ENCODE measurements at places on chromosomes 4 and X.
A peak's percentile ranks its signal among the peaks of the same experiment; 100 is the strongest.

DNA sequence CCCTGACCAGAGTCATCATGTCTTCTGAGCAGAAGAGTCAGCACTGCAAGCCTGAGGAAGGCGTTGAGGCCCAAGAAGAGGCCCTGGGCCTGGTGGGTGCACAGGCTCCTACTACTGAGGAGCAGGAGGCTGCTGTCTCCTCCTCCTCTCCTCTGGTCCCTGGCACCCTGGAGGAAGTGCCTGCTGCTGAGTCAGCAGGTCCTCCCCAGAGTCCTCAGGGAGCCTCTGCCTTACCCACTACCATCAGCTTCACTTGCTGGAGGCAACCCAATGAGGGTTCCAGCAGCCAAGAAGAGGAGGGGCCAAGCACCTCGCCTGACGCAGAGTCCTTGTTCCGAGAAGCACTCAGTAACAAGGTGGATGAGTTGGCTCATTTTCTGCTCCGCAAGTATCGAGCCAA is 11.0 kb downstream of the MAGEA4 start:
- H3K27me3 ChIP-seq = no peaks in the 10 kb centered on the region
- H3K36me3 ChIP-seq = no peaks in the 10 kb centered on the region
- no peaks in the 10 kb centered on the region for H3K4me1 ChIP-seq
- DNase-seq = no peak
- H3K27ac ChIP-seq = no peak overlapping the region
- H3K4me3 ChIP-seq = no peak overlapping the region

DNA sequence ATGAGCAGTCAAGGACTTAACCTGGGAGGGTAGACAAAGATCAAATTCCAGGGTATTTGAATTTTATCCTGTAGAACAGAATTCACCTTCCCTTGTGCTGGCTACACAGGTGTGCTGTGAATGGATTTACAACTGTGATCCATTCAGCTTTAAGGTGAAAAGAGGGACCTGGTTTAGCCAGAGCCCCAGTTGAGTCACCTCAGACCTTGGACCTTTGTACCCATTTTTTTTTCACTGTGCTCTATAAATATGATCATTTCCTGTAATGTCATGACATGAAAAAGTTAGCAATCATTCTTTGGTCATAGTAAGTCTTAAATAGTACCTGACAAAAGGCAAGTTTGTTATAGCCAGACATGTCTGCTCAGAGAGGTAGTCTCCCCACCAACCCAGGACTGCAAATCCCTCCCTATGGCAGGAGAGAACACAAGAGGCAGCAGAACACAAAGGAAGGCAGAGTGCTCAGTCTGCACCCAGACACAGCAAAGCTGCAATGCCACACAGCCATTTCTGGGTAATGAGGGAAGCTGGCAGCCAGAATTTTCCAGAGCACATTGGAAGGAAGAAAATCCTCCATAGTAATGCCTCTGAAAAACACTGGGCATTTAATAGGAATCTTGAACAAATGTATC is 77.9 kb downstream of the CXXC4 start:
- no peaks in the 10 kb centered on the region for H3K27me3 ChIP-seq

DNA sequence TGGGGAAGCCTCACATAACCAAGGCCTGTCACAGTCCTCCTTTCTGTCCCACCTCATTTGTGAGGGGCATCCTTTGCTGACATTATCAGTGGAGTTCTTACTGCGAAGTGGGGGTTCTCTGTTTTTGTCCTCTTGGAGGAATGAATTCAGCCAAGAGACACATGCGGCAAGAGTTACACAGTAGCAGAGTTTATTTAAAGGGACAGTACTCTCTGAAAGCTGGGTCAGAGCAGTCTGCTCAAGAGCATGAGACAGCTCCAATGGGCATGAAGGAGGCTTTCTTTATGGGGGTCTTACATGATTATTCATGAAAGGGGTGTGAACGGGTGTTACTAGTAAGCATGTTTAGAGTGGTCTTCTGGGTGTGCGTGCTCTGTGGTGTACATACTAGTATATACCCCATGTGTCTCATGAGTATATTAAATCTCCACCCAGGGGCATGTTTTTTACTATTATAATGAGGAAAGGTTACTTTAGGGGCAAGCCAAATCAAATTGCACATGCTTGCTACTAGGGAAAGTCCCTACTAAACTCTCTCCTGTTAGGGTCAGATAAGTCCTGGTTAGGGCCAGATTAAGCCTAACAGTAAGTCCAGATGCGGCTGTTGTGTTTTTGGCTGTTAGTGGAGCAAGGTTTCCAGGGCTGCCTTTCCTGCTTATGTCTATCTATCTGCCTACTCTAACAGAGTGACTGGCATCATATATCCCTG is 19.8 kb upstream of the LGI2 start:
- H3K36me3 ChIP-seq = no peaks in the 10 kb centered on the region
- DNase-seq = no peak
- no peaks in the 10 kb centered on the region for H3K4me1 ChIP-seq

- H3K27ac ChIP-seq = peak overlapping the region; percentile 87
- H3K27me3 ChIP-seq = no peaks in the 10 kb centered on the region
- H3K36me3 ChIP-seq = no peaks in the 10 kb centered on the region
- peak overlapping the region; percentile 96 for H3K4me3 ChIP-seq
- H3K4me1 ChIP-seq = peaks cover 10% of the 10 kb centered on the region
- DNase-seq = peak; percentile 87
These were observed 1.0 kb upstream of the ELF2 start for GRCh38 chr4:139177869-139178619.

GRCh38 chr4:176271749-176272148 is 2.7 kb upstream of the ASB5 start:
- H3K27me3 ChIP-seq = no peaks in the 10 kb centered on the region
- H3K36me3 ChIP-seq = no peaks in the 10 kb centered on the region
- H3K27ac ChIP-seq = no peak overlapping the region
- DNase-seq = no peak
- no peak overlapping the region for H3K4me3 ChIP-seq
- H3K4me1 ChIP-seq = no peaks in the 10 kb centered on the region

GRCh38 chr4:160570271-160570670 is 1467.4 kb downstream of the RAPGEF2 start:
- H3K27ac ChIP-seq = no peak overlapping the region
- H3K36me3 ChIP-seq = no peaks in the 10 kb centered on the region

GRCh38 chr4:113434247-113434587 is 327.3 kb downstream of the CAMK2D start:
- H3K27ac ChIP-seq = no peak overlapping the region
- no peaks in the 10 kb centered on the region for H3K27me3 ChIP-seq
- H3K4me1 ChIP-seq = no peaks in the 10 kb centered on the region
- no peak for DNase-seq

- H3K4me3 ChIP-seq = peak overlapping the region; percentile 34
- H3K36me3 ChIP-seq = no peaks in the 10 kb centered on the region
- peak; percentile 53 for DNase-seq
- H3K4me1 ChIP-seq = no peaks in the 10 kb centered on the region
- H3K27me3 ChIP-seq = no peaks in the 10 kb centered on the region
- H3K27ac ChIP-seq = no peak overlapping the region
These were observed 2.2 kb downstream of the MAMLD1 start for GRCh38 chrX:150365051-150365989.

- no peak overlapping the region for H3K27ac ChIP-seq
- DNase-seq = no peak
- no peaks in the 10 kb centered on the region for H3K4me1 ChIP-seq
- H3K4me3 ChIP-seq = no peak overlapping the region
These were observed 158.9 kb downstream of the DCTD start for GRCh38 chr4:182758273-182758672.

- no peaks in the 10 kb centered on the region for H3K4me1 ChIP-seq
- H3K36me3 ChIP-seq = no peaks in the 10 kb centered on the region
- no peak overlapping the region for H3K4me3 ChIP-seq
- no peak for DNase-seq
- H3K27ac ChIP-seq = no peak overlapping the region
- H3K27me3 ChIP-seq = no peaks in the 10 kb centered on the region
These were observed 10.3 kb upstream of the FRMPD4 start for GRCh38 chrX:12128017-12128416.

DNA sequence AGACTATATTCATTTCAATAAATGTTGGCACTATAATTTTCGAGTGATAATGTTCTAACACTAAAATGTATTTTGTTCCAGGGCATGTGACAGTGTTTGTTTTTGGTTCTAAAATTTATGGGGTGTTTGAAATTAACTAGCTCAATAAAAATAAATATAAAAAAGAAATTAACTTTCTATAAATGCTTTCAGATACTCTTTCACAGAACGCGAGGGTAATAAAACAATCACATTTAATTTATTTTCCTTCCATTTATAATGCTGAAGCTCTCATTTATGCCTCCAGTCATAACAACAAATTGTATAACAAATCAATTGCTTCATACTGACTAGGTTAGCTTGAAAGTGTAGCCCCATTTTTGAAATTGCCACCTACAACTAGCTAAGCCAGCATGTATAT is 122.4 kb upstream of the GPM6A start:
- H3K4me1 ChIP-seq = no peaks in the 10 kb centered on the region
- no peaks in the 10 kb centered on the region for H3K27me3 ChIP-seq
- H3K27ac ChIP-seq = no peak overlapping the region

DNA sequence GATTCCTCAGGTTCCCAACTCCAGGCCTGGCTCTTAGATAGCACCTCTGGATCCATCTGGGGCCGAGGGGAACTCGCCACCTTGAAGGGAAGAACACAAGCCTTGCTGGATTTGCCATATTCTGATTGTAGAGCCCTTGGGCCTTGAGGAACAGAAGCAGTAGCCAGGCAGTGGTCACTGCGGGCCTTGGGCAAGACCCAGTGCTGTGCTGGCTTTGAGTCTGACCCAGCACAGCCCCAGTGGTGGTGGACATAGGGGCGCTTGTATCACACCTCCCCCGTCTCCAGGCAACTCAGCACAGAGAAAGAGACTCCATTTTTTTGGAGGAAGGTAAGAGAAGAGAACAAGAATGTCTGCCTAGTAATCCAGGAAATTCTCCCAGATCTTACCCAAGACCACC is 45.5 kb downstream of the CHRNA9 start:
- H3K27me3 ChIP-seq = no peaks in the 10 kb centered on the region
- H3K36me3 ChIP-seq = no peaks in the 10 kb centered on the region
- H3K4me1 ChIP-seq = no peaks in the 10 kb centered on the region
- no peak for DNase-seq

GRCh38 chrX:155000841-155001240 is 21.7 kb downstream of the F8 start:
- no peaks in the 10 kb centered on the region for H3K4me1 ChIP-seq
- no peaks in the 10 kb centered on the region for H3K36me3 ChIP-seq
- no peak overlapping the region for H3K4me3 ChIP-seq
- no peak overlapping the region for H3K27ac ChIP-seq

GRCh38 chr4:102675141-102675540 is 85.6 kb downstream of the MANBA start:
- H3K36me3 ChIP-seq = no peaks in the 10 kb centered on the region
- DNase-seq = no peak
- no peak overlapping the region for H3K27ac ChIP-seq
- H3K4me1 ChIP-seq = no peaks in the 10 kb centered on the region

- H3K36me3 ChIP-seq = no peaks in the 10 kb centered on the region
- H3K27ac ChIP-seq = no peak overlapping the region
- H3K27me3 ChIP-seq = no peaks in the 10 kb centered on the region
- no peak for DNase-seq
- H3K4me1 ChIP-seq = no peaks in the 10 kb centered on the region
These were observed 11.2 kb upstream of the AMOT start for GRCh38 chrX:112851806-112852205.

DNA sequence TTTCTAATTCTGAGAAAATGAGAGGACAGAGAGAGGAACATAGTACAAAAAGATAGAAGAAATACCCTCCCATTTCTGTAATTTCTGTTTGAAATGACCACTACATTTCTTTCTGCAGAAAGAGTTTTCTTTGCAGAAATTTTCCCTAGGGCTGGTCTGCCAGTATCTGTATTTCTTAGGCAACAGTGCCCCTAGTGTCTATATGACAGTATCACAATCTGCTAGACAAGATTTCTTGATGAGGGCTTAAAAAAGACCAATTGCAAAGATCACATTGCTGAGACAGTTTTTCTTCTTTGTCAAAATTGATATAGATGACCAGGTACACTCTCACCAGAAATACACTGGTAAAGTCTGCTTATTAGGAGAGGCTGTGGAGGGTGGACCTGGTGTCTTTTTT is 81.0 kb upstream of the ZDHHC15 start:
- no peaks in the 10 kb centered on the region for H3K4me1 ChIP-seq
- no peak overlapping the region for H3K4me3 ChIP-seq
- no peaks in the 10 kb centered on the region for H3K36me3 ChIP-seq
- peak; percentile 1 for DNase-seq
- H3K27me3 ChIP-seq = no peaks in the 10 kb centered on the region

DNA sequence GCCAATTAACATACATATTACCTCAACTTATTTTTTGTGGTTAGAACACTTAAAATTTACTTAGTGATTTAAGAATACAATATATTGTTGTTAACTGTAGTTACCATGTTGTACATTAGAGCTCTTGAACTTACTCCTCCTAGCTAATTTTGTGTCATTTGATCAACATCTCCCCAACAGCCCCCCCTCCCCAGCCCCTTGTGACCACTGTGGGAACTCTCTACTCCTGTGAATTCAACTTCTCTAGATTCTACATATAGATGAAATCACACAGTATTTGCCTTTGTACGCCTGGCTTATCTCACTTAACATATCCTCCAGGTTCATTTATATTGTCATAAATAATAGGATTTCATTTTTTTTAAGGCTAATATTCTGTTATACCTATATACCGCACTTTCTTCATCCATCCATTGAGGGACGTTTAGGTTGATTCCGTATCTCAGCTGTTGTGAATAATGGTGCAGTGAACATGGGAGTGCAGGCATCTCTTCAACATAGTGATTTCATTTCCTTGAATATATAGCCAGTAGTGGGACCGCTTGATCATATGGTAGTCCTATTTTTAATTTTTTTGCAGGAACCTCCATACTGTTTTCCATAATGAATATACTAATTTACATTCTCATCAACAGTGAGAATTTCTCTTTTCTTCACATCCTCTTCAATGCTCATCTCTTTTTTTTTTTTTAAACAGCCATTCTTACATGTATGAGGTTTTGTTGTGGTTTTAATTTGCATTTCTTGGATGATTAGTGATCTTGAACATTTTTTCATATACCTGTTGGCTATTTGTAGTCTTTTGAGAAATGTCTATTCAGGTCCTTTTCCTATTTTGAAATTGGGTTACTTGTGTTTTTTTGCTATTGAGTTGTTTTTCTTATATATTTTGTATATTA is 66.8 kb downstream of the RAPGEF2 start:
- DNase-seq = no peak
- no peak overlapping the region for H3K4me3 ChIP-seq
- no peaks in the 10 kb centered on the region for H3K36me3 ChIP-seq
- no peaks in the 10 kb centered on the region for H3K27me3 ChIP-seq

DNA sequence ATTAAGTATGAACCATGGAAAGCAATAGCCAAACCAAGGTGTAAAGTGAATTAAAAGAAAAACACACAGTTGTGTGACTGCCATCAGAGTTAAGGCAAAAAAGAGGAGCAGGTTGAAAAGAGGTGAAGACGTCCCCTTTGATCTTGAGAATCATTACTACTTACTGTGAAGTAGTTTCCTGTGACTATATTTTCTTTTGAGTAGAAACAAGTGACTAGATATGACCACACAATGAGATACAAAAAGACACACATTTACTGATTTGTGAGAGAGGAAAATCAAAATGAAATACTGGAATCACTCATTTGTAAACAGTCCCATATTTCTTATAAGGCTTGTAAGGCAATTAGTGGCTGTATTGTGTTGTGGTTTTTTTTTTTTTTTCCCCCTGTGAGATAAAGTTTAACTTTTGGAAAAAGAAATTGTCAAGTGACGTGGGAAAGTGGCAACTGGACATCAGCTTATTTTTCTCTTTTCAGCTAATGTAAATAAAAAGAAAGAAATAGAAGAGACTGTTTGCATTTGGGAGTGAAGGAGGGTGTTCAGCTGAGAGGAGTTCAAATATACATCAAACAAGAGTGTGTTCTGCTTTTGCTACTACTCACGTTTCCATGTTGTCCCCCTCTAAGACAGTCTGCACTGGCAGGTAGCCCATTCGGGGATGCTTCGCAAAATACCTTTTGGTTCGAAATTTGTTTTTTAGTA is 106.4 kb upstream of the FTHL17 start:
- no peaks in the 10 kb centered on the region for H3K36me3 ChIP-seq
- H3K27me3 ChIP-seq = no peaks in the 10 kb centered on the region
- H3K27ac ChIP-seq = no peak overlapping the region
- no peaks in the 10 kb centered on the region for H3K4me1 ChIP-seq
- DNase-seq = no peak
